ENCODE measurements at places on chromosomes 12 and 14. TPM values are rescaled to one million over a fixed set of nuclear protein-coding genes. Genes with fewer than 3 reads are reported as not detected.

The GNS gene
- 123 TPM for total RNA-seq

The RNU6-7 gene
- total RNA-seq = not detected

The TESPA1 gene
- not detected for total RNA-seq

The GPX2 gene
- total RNA-seq = not detected

The ZNF385A gene
- 1.9 TPM for total RNA-seq

The HNRNPA1 gene
- total RNA-seq = 412 TPM

The TEX52 gene
- not detected for total RNA-seq

The NRL gene
- total RNA-seq = 3.7 TPM

The KRT79 gene
- total RNA-seq = not detected

The NYNRIN gene
- total RNA-seq = 24.0 TPM

The PIP4P1 gene
- total RNA-seq = 14.4 TPM

The ADAM21 gene
- total RNA-seq = under 0.01 TPM

The SLC17A8 gene
- not detected for total RNA-seq

The OR10P1 gene
- not detected for total RNA-seq

The TDRD9 gene
- 1.0 TPM for total RNA-seq

The RPL10L gene
- not detected for total RNA-seq

The GPRC5D gene
- total RNA-seq = not detected

The GPR132 gene
- total RNA-seq = 1.4 TPM

The TAS2R19 gene
- 0.17 TPM for total RNA-seq

The FRMD6 gene
- 35.3 TPM for total RNA-seq

The NAV3 gene
- 38.4 TPM for total RNA-seq

The CLEC2A gene
- total RNA-seq = not detected

The TMEM260 gene
- total RNA-seq = 10.9 TPM

The DIP2B gene
- total RNA-seq = 18.6 TPM

The CABP1 gene
- total RNA-seq = 4.2 TPM

The KRT86 gene
- not detected for total RNA-seq

The NANOG gene
- not detected for total RNA-seq

The OR4K13 gene
- not detected for total RNA-seq

The SLCO1C1 gene
- under 0.01 TPM for total RNA-seq

The ADAM20 gene
- 0.17 TPM for total RNA-seq

The RHEBL1 gene
- 0.47 TPM for total RNA-seq

The TMEM253 gene
- total RNA-seq = not detected

The LTBR gene
- total RNA-seq = 261 TPM

The FERMT2 gene
- 138 TPM for total RNA-seq
